Endothelial cell of coronary artery (primary cell): ENCODE measurements at places on chromosomes 5 and 9. TPM values are rescaled to one million over a fixed set of nuclear protein-coding genes. Genes with fewer than 3 reads are reported as not detected.

The FST gene
- 0.94 and 17.3 TPM in 2 replicates for total RNA-seq

The IL13 gene
- not detected in 2 replicates for total RNA-seq

The CDC25C gene
- total RNA-seq = 1.3 and 6.6 TPM in 2 replicates

The TMEM174 gene
- total RNA-seq = not detected in 2 replicates

The CNTLN gene
- total RNA-seq = 7.5 and 7.9 TPM in 2 replicates

The WNT8A gene
- total RNA-seq = not detected in 2 replicates

The GPR151 gene
- not detected in 2 replicates for total RNA-seq

The LHX2 gene
- total RNA-seq = not detected in 2 replicates

The ORM1 gene
- not detected in 2 replicates for total RNA-seq

The QRFP gene
- total RNA-seq = not detected in 2 replicates
